Left lung (tissue), 14 donors: ENCODE measurements at places on chromosomes 11 and 22. TPM values are rescaled to one million over a fixed set of nuclear protein-coding genes. Genes with fewer than 3 reads are reported as not detected.

DNA sequence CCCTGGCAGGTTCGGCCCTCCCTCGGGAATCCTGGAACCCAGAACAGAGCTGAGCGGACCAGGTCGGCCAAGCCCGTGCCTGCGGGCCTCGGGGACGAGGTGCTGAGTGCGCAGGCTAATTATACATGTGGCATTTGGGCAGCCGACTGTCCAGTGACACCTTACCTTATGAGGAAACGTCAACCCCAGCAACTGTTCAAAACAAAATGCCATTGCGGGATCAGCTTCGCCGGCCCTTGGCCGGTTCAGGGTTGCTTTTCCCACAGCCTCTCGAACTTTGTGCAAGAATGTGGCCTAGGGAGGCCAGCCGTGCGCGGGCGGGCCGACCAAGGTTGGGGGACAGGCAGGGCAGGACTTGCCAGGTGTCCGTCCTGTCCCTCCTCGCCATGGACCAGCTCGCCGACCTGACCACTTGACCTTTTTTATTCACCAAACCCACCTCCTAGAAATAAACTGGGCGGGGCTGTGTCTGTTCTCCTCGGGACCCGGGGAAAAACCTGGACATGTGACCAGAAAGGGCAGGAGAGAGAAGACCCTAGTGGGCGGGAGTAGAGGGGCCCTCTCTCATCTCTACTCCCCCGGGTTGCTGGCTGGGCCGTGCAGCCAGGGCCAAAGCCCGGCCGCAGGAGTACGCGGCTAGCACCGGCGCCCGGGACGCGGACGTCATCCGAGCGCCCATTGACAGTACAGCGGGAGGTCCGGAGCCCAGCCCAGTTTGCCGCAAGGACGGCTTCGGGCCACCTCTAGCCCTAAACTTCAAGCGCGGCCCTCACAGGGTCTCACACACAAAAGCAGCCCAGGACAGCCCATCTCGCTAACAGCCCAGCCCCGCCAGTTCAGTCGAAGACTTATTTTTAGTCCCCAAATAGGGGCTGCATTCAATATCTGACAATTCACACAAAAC, 134.3 kb upstream of the C11orf58 start:
- H3K27me3 ChIP-seq, result peaks cover 29% of the 10 kb centered on the region
- H3K27ac ChIP-seq, result peak overlapping the region; percentile 83
- H3K36me3 ChIP-seq, result no peaks in the 10 kb centered on the region
- peaks cover 29% of the 10 kb centered on the region for H3K4me1 ChIP-seq

- H3K27me3 ChIP-seq, result no peaks in the 10 kb centered on the region
- no peak overlapping the region for H3K4me3 ChIP-seq
- no peak overlapping the region for H3K27ac ChIP-seq
Measured at GRCh38 chr11:72396041-72396440, 38.3 kb downstream of the CLPB start.

DNA sequence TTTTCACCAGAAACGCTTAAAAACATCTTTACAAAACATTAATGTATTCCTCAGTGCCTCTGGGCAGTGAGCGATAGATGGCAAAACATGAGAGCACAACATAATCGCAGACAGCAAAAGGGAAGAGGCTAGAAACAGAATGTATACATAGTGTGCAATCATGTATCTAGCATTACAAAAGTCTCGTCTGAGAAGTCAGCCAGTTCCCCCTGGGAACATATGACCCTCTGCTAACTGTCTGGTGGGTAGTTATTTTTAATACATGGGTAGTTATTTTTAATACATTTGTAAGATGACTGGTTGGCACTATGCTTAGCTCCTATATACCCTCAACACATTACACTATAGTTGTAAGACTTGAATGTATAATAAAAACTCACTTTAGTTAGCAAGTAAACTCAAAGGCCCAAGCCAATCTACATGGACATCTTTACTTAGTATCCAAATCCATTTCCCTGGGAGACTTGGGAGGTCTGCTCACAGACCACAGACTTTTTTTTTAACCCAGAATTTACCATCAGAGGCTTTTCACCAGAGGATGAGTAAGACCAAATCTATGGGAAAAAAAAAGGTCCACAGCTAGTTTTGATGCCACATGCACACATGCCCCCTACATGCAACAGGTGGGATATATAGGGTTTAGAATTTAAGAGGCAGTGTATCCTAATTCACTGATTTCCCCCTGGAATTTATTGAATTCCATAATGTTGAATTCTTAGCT, 71.7 kb downstream of the AMBRA1 start:
- H3K27ac ChIP-seq, result peak overlapping the region; percentile 41
- H3K36me3 ChIP-seq, result no peaks in the 10 kb centered on the region
- H3K4me3 ChIP-seq, result no peak overlapping the region
- H3K27me3 ChIP-seq, result no peaks in the 10 kb centered on the region

DNA sequence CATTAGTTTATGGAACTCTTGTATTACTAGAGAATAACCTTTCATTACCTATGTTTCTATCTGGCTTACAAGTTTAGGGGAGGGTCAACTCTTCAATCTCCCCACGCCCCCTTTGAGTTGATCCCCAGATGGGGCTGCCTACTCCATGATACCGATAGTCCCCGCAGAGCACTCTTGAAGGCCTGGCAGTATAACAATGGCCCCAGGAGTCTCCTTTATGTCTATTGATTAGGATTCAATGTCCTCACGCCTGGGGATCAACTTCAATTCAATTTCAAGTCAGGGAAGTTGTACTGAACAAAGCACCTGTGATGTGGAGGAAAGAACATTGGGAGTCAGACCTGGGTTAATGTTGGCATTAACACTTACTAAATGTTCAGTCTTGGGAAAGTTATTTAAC, 520.2 kb downstream of the METTL15 start:
- DNase-seq, result no peak
- H3K27ac ChIP-seq, result no peak overlapping the region
- no peak overlapping the region for H3K4me3 ChIP-seq
- no peaks in the 10 kb centered on the region for H3K36me3 ChIP-seq
- no peaks in the 10 kb centered on the region for H3K27me3 ChIP-seq

DNA sequence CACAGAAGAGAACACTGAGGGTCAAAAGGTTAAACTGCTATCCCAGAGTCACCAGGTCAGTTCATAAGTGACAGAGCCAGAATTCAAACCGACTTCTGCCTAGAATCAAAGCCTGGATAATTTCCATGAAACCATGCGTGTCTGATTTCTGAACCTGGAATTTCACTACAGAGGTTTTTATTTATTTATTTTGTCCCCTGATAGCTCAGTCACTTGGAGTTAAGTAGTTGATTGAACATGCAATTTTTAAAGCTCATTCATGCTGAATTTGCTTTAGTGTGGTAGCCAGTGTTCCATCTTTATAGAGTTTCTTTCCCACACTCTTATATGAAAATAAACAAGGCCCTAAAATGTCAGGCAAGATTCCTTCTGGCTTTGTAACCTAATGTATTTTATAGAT, 93.2 kb downstream of the NAV2 start:
- H3K4me1 ChIP-seq, result peaks cover 9% of the 10 kb centered on the region
- no peak for DNase-seq
- no peaks in the 10 kb centered on the region for H3K36me3 ChIP-seq
- H3K4me3 ChIP-seq, result no peak overlapping the region
- H3K27ac ChIP-seq, result no peak overlapping the region

B3GAT1 gene
- 0.51 TPM for polyA plus RNA-seq

DNA sequence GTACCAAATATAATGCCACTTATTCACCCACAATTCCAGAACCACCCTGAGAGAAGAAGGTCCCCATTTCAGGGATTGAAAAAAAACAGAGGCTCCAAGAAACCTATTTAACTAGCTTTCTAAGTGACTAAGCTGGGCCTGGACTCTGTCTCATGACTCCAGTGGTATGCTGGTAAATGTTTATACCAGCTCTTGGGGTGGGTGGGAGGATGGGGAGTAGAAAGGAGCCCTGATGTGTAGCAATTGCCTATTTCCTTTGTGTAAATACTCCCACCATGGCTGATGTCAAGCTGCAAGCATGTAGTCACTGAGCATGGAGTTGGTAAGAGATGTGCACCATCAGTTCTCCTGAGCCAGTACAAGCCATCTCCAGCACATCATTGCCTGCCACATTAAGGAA, 2.8 kb downstream of the PRG3 start:
- no peak for DNase-seq
- no peak overlapping the region for H3K4me3 ChIP-seq
- no peaks in the 10 kb centered on the region for H3K4me1 ChIP-seq
- H3K27ac ChIP-seq, result no peak overlapping the region

CCDC81 gene
- polyA plus RNA-seq, result 4.6 TPM

- H3K27ac ChIP-seq, result peak overlapping the region; percentile 50
- no peak for DNase-seq
- peaks cover 26% of the 10 kb centered on the region for H3K4me1 ChIP-seq
- no peak overlapping the region for H3K4me3 ChIP-seq
- H3K36me3 ChIP-seq, result no peaks in the 10 kb centered on the region
- H3K27me3 ChIP-seq, result no peaks in the 10 kb centered on the region
Measured at GRCh38 chr11:114089748-114090147, 30.2 kb downstream of the ZBTB16 start.

DNA sequence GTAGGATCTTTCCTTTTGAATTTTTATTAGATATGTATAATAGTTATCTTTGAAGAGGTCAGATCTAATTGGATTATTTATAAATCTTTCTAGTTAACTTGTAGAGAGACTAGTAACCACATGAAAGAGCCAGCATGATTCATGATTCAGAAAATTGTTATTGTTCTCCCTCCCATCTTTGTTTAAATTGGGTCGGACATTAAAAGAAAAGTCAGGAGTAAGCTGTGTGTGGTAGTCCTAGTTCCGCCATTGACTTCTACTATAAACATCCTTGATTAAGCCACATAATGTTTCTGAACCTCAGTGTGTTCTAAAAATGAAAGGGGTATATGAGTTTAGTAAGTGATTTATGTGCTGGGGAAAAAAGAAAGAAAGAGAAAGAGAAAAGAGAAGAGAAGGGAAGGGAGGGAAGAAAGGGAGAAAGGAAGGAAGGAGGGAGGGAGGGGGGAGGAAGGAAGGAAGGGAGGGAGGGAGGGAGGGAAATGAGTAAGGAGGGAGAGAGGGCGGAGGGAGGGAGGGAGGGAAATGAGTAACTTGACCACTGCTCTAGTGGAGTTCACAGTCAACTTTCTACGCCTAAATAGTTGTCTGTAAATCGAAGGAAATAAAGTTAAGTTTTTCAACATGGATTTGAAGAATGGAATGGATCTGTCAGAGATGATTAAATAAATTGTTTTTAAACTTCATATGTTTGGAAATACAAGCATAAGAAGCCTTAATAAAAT, 32.9 kb downstream of the SIK2 start:
- no peaks in the 10 kb centered on the region for H3K27me3 ChIP-seq
- no peaks in the 10 kb centered on the region for H3K36me3 ChIP-seq
- DNase-seq, result no peak

CFAP300 gene
- polyA plus RNA-seq, result 4.9 TPM

DNA sequence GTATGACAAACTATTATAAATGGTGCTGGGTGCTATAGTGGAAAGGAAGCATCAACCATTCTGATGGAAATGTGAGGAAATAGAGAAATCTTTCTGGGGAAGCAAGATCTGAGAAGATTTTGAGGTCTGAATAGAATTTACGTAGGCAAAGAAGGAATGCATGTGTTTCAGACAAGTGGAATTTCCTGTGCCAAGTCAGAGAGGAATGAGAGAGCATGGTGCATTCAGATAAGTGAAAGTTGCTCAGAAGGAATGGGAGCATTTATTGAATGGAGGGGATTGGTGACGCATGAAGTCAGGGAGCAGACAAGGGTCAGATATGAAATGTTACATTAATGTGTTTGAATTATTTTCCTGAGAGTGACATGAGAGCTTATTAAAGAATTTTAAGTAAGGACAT, 725.5 kb downstream of the METTL15 start:
- H3K36me3 ChIP-seq, result no peaks in the 10 kb centered on the region
- DNase-seq, result no peak
- H3K4me3 ChIP-seq, result no peak overlapping the region
- H3K27ac ChIP-seq, result no peak overlapping the region
- H3K4me1 ChIP-seq, result no peaks in the 10 kb centered on the region

PTS gene
- polyA plus RNA-seq, result 39.1 TPM

- H3K4me1 ChIP-seq, result peaks cover 5% of the 10 kb centered on the region
- H3K4me3 ChIP-seq, result no peak overlapping the region
Measured at GRCh38 chr22:27844656-27845591, 43.4 kb upstream of the MN1 start.

GRCh38 chr11:68564261-68564660, 103.7 kb downstream of the PPP6R3 start:
- peaks cover 15% of the 10 kb centered on the region for H3K4me1 ChIP-seq
- no peak overlapping the region for H3K4me3 ChIP-seq
- peaks cover 87% of the 10 kb centered on the region for H3K36me3 ChIP-seq
- no peak for DNase-seq
- no peaks in the 10 kb centered on the region for H3K27me3 ChIP-seq
